ENCODE measurements at places on chromosomes 1 and 21.

- no peak for DNase-seq
Observed at GRCh38 chr1:31522556-31522845, 53.8 kb upstream of the TINAGL1 start.

- DNase-seq, result no peak
Observed at GRCh38 chr1:28744184-28744583, 7.4 kb downstream of the YTHDF2 start.

- no peak for DNase-seq
Observed at GRCh38 chr1:205434738-205435137, 12.9 kb upstream of the LEMD1 start.

DNA sequence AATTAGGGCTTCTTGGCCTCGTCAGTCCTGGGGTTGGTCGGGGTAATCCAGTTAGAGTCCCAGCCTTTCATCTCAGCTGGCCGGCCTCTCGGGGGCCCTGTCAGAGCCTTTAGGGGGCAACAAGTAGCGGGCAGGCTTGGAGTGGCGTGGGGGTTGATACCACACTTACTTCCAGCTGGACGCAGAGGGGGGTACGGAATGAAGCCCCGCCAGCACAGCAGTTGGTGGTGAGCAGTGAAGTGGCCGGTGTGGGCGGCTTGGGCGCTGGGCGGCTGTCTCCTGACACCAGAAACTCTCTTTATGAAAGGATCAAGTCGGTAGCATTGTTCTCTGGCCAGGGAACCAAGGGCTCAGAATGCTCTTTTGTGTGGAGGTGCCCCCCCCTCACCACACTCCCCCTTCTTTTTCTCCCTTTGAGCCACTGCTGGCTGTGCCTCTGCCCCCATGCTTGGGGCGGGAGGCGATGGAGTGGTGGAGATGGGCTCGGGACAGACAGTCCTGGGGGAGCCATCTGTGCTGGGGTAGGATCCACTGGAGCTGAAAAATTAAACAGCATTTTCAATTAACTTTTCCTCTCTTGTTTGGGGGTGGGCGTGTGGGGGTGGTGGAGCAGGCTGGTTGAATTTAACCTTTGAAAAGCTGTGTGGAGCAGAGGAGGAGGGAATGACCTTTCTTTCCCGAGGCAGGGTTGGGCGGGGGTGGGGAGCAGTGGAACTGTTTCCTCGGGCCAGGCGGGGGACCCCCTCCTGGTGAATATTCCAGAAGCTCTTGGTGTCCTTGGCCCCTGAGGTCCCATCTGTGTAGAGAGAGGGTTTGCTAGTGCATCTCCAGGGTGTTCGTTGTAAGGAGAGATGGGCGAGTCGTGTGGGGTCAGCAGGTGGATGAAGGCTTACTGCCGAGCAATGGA lies 102.7 kb downstream of the RNF220 start:
- DNase-seq, result no peak

DNA sequence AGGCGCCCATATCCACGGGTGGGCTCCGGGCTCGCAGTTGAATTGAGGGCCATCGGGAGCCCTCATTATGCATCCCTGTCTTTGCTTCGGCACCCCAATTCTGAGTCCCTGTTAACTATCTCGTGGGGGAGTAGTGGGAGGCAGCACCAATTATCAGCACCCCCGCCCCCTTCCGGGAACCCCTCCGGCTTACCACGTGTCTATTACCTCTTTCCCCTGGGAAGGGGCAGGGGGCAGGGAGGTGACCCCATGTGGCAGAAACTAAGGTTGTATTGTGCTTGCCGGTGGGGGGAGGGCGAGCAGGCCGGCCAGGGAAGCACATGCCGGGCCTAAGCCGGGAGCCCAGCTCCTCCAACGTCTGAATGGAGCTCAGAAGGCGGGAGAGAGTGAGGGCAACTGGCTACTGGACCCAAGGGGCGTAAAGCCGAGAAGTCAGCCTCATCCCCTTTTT lies 1.0 kb downstream of the LIN28A start:
- no peak for DNase-seq

DNA sequence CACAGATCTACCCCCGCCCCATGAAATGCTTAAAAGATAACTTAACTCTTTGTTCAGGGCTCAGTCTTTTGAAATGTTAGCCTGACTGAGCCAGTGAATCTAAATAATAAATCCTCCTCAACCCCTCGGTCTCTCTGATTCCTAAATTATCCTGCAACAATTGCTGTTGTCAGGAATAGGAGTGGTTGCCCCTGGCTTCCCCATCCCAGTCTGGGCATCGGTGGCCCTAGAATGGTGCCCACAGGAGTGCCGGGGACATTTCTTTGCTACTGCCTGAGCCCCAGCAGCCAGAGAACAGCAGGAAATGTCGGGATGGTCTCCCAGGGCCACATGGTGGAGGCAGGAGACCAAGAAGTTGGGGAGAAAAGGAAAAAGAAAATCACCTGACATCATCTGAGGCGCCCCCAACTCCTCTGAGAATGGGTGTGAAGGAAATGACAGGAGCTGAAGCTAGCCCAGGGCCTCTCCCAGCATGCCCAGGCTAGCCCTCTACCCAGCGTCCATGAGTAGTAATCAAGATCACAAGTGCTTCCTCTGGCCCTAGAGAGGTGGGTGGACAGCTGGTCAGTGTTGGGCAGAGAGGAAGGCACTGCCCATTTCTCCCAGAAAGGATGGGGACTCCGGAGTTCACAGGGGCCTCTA lies 1.6 kb downstream of the PADI4 start:
- DNase-seq, result no peak

DNA sequence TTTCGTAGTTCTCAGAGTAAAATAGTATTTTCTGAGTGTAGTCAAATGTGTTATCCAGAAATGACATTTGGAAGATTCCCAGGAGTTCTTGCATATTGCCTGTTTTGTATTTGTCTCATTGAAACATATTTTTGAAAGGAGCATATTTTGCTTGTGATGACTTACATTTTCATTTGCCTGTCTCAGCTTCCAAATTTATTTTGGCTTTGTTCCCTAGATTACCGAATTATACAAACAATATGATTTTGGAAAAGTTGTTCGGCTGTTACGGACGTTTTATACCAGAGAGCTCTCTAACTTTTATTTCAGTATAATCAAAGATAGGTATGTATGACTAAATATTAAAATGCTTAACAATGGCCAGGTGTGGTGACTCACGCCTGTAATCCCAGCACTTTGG lies 46.0 kb downstream of the IARS2 start:
- DNase-seq, result no peak
